ENCODE measurements at places on chromosomes 3 and 15.

DNA sequence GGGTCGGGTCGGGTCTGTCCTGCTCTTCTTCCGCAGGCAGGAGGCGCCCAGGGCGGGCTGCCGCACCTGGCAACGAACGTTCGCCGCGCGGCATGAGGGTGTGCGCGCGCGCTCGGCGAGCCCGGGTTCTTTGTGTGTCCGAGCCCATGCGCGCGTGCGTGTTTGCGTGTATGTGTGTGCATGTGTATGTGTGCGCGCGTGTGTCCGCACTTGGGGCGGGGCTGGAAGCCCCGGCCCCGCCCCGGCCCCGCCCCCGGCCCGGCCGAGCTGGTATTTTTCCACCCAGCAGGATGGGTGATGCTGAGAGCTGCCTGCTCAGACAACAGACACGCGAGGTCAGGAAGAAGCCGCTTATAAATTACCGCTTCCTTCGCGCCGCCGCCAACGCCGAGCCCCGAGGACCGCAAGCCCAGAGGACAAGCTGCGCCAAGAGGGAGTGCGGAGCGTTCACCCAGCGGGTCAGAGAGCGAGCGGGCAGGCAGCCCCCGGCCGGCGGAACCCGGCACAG, at the start of gene SLC6A6:
Gene SLC6A6 (plus strand): TSS at position 303 of the 508 bp plus-strand sequence. CDS start 41,029 bp downstream, outside the sequence.
- DNase-seq, result peak; percentile 97

- DNase-seq, result no peak
Measured at GRCh38 chr15:74924525-74924924, 13.3 kb downstream of the COX5A start.

- DNase-seq, result peak; percentile 82
Measured at GRCh38 chr15:99424978-99425656, 140.7 kb upstream of the MEF2A start.

GRCh38 chr3:58203541-58203940, 7.2 kb downstream of the DNASE1L3 start:
- DNase-seq, result peak; percentile 15

- DNase-seq, result peak; percentile 87
Measured at GRCh38 chr3:49422379-49423248, at the start of gene AMT. Gene AMT (minus strand): TSS chr3:49422473. CDS start chr3:49422450, 23 bp downstream.

DNA sequence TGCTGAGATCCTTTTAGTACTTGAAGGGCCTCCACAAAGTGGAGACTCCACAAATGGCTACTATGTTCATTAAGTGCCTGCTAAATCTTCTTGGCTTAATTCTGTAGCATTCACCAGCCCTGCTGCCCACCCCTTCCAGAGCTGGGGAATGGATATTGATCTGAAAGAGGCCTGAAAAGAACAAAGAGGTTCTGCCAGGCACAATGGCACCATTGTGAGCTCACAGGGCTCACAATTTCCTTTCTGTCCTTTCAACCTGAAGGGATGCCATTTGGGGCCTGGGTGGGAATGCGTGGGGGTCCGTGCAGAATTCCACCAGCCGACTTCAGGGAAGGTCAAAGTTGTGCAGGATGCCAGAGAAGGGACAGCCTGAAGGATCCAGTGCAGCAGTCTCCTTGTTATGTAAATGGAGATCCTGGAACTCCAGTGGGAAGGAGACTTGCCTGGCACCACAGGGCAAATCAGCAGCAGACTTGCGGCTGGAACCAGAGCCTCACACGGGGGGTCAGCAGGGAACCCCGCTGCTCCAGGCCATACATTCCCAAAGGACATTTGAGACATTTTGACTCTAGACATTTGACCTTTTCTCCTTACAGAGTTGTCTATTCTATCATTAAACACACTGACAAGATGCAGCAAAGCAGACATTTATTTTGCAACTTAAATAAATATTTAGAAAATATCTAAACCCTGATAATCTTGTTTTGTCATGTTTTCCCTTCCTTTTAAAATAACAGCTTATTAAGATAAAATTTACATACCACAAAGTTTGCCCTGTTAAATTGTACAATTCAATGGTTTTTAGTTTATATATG, 21.5 kb upstream of the MORF4L1 start:
- DNase-seq, result peak; percentile 29

DNA sequence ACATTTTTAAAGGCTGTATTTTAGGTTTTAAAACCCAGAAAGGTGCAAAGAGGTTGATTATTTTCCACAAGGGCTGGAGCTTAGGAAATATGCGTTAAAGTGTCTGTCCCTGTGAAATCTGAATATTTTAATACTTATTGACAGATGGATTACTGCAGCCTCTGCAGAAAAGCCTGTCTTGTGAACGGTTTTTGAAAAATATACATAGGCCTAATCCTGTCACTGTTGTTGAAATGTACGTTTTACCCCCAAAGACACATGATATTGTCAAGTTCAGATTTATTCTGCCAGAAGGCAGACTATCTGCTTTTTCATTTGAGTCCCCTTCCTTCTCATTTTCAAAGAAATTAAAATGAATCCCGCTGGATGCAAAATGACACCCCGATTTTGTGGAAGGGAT, 2.2 kb upstream of the BCL6 start:
- DNase-seq, result no peak

DNA sequence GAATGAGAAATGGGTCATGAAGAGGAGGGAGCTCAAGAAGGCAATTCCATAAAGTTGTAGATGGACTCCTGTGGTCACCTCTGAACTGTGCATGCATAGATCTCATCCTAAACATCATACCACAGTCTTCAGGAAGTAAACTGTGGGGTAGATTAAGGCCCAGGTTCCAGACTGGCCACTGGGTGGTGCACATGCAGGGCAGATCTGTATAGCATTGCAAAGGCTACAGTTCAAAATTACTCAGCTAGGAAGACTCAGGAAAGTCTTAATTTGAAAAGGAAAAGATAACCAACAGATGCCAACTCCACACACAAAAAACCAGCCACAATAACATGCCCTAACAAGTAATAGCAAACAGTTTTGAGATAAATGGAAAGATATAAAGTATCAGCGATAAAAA, 20.3 kb downstream of the KY start:
- no peak for DNase-seq

- no peak for DNase-seq
Measured at GRCh38 chr3:122640437-122640999, 40.1 kb upstream of the PARP14 start.

GRCh38 chr15:33059184-33059583, 135.3 kb downstream of the FMN1 start:
- DNase-seq, result no peak

DNA sequence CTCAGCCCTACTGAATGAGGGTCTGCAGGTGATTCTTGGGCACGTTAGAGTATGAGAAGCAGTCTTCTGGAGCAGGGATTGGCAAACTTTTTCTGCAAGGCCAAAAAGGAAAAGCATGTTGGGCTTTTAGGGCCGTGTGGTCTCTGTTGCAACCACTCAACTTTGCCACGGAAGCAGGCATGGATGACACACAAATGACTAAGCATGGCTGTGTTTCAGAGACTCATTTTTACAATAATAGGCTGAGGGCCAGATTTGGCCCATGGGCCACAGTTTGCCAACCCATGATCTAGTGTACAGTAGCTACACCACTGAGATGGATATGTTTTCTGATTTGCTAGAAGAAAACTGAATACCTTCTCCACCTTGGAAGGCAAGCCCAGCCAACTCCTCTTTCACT, 66.1 kb upstream of the PRICKLE2 start:
- peak; percentile 84 for DNase-seq

DNA sequence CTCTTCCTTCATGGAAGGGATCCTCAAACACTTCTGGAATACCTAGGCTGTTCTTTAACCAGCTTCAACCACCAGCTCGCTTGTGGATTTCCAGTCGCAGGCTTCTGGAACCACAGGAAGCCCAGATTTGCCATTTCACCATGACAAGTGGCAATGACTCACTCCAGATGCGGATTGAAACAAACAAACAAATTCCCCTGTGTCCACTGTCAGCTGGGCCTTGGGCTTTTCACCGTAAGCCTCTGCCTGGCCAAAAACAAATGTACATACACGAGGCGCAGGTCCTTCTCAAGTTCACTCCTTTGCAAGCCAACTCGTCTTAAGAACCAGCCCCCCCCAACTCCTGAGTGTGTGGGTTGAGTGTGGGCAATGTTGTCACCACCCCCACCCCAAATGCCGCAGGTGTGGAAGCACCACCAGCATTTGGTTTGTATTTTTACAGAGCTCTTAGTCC, 8.8 kb downstream of the BCL6 start:
- DNase-seq, result no peak

DNA sequence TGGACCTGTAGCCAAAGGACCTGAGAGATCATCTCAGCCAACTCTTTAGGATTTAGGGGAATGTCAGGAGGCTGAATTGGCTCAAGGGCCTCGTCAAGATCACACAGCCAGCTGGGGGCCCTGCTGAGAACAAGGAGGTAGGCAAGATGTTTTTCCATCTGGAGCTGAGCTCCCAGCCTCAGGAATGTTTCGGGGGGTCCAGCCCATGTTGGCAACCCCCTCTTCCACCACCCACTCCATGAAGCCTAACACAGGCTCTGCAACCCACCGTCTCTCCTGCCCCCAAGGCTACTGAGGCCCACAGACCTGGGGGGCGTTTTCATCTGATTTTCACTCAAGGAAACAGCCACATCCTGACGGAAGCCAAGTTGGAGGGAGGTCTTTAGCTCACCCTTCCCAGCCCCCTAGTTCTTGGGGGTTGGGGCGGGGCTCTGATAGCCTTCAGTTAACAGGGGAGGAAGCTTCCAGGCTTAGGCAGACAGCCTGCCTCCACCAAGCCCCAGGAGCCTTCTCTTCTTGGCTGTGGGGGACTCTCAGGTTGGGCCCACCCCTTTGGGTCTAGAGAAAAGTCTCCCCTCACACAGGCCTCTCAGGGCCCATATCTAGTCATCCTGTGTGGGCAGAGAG, 48.8 kb downstream of the EPHB3 start:
- DNase-seq, result peak; percentile 31

GRCh38 chr3:87997298-87997697, 61.5 kb downstream of the CGGBP1 start:
- DNase-seq, result no peak

DNA sequence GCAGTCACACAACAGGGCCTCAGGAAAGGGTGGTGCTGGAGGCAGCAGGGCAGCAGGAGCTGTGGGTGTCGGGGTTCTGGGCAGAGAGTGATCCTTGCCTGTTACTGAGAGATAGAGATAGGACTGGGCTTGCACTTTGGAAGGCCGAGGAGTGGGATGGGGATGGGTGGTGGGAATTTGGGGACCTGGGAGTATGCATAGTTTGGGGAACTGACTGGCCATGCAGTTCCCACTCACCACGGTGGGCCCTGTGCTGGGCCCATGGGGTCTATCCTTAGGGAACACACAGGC, 192.5 kb upstream of the LINGO1 start:
- no peak for DNase-seq

GRCh38 chr3:148601766-148602685, 95.7 kb upstream of the AGTR1 start:
- no peak for DNase-seq

DNA sequence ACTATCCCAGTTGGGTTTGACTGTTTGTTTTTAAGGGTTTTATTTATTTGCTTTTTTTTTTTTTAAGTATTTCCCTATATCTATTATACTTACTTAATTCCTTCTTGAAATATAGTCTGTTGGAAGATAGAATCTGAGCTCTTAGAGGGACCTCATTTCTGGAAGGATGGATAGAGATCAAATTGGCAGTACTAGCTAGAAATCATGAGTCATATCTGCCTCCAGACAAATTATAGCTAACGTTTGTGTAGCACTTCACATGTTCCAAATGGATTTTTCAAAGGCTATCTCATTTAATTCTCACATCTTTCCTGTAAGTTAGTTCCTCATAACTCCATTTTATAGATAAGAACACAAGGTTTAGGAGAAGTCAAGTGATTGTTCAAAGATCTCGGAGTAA, 384.7 kb downstream of the ZIC1 start:
- DNase-seq, result no peak

- no peak for DNase-seq
Measured at GRCh38 chr3:66098436-66098835, 59.7 kb upstream of the MAGI1 start.

- DNase-seq, result no peak
Measured at GRCh38 chr3:47419083-47420043, 38.5 kb downstream of the PTPN23 start.

DNA sequence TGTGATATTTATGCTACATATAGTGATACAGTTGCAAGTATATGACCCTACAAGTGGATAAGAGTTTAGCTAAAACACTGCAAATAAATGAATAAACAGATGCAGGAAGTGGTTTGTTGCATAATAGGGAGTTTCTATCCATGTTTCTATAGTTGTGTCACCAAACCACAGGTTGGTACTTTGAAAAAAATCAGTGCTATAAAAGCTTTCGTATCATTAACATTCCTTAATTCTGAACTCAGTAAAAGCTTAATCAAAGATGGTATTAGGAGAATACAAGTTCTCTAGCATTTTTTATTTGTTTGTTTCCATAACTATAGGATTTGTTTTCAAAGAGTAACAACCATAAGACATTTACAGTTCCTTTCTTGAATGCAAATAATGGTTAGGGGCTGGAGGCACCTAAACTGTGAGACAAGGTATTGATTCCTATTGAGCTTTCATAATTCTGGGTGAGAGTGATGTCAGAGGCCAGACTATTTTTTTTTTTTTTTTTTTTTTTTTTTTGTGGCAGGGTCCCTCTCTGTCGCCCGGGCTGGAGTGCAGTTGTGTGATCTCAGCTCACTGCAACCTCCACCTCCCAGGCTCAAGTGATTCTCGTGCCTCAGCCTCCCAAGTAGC, 29.6 kb downstream of the CPOX start:
- no peak for DNase-seq

GRCh38 chr15:25643120-25643519, 204.3 kb upstream of the UBE3A start:
- no peak for DNase-seq

DNA sequence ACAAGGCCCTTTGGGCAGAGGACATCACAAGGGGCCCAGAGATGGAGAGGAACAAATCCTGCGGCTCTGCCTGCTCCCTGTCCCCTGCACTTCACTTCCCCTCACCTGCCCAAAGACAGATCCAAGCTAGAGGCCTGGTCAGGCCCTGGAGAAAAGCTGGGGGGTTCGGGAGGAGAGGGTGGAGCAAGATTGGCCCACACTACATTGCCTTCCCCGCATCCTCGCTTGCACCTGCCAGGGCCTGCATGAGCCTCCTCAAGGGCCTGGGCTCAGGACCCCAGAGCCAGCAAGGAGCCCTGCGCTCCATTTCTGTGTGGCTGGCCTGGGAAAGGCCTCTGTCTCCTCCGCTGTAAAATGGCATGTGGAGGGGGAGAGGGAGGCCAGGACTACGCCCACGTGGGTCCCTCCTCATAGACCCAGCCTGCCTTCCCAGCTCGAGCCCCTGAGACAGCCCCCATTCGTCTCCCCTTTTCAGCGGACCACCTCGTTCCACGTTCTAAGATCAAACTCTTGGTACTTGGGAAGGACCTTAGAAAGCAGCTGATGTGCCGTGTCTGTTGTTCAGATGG, 106.0 kb downstream of the HMG20A start:
- DNase-seq, result peak; percentile 32

GRCh38 chr3:149315694-149316093, 17.7 kb downstream of the TM4SF18 start:
- DNase-seq, result peak; percentile 84

All from posterior vena cava (tissue), 2 donors.